ENCODE measurements at places on chromosomes 5 and 9.

DNA sequence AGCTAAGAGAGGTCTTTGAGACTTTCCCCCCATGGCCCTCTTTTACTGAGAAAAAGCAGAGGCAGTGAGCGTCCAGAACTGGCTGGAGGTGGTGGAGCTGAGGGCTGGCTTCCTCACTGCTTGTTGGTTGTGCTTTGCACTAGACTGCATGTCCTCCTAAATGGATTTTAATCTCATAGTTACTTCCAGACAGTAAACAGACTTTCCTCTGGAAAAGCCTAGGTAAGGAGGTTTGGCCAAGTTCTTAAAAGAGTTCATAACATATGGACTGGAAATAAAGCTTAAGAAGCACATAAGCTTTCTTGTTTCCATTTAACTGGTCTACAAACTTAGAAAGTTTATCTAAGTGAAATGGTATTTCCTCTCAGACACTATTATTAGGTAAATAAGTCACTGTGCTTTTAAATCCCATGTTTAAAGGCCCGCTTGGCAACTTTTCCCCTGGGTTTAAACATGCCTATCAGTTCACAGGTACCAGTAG, 2.0 kb downstream of the ASPN start:
- DNase-seq, result no peak

GRCh38 chr5:172859966-172860365, 25.9 kb downstream of the ERGIC1 start:
- DNase-seq, result peak; percentile 31

DNA sequence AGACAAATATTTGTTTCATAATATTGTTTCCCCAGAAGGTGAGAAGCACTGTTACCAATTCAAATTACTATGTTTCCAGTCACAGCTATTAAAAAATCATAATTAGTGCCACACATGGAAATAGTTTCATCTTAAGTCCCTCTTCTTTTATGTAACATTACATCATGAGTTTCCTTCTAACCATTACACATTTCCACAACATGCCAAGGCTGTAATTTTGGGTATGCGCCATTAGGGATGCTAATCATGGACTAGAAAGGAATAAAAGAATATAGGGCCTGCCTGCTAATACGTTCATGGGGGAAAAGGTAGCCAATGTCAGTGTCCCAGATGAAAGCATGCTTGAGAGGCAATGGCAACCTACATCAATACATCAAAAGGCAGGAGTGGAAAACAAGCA, 142.5 kb upstream of the LPAR1 start:
- no peak for DNase-seq

GRCh38 chr5:102713682-102714231, 41.3 kb upstream of the PAM start:
- no peak for DNase-seq

DNA sequence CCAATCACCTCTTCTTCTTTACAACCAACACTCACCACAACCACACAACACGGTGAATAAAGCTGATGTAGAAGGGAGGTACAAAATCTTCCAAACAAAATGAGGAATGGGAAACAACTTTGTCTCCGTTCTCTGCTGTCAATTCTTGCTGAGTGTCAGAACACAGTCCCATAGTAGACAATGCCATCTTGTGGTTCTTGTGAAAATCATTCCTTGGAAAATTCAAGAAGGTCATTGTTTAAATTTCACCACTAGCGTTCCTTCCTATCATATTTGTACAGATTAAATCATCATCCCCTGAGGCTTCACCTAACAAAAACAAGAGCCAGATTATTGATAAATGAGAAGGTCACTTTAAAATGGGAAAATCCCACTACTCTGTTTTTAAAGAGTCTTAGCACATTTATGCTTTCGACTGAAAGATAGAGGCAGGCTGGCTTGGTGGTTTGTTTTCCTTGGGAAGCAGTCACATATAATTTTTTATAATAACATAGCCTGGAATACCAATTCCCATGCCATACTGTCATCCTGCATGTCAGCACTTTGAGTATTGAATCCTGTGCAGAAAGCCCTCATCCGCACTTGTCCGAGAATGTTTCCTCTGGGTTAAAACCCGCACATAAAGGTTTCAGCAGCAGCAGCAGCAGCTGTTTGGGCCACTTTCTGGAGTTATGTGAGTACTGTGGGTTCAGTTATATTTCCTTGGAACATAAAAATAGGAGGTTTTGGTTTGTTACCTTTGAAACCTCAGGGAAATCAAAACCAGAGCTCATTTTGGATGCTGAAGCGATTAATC, 395.0 kb upstream of the SMARCA2 start:
- DNase-seq, result no peak

GRCh38 chr5:1044117-1044516, 35.5 kb downstream of the NKD2 start:
- no peak for DNase-seq

- DNase-seq, result no peak
Observed at GRCh38 chr5:76710991-76711390, 4.9 kb upstream of the F2R start.

DNA sequence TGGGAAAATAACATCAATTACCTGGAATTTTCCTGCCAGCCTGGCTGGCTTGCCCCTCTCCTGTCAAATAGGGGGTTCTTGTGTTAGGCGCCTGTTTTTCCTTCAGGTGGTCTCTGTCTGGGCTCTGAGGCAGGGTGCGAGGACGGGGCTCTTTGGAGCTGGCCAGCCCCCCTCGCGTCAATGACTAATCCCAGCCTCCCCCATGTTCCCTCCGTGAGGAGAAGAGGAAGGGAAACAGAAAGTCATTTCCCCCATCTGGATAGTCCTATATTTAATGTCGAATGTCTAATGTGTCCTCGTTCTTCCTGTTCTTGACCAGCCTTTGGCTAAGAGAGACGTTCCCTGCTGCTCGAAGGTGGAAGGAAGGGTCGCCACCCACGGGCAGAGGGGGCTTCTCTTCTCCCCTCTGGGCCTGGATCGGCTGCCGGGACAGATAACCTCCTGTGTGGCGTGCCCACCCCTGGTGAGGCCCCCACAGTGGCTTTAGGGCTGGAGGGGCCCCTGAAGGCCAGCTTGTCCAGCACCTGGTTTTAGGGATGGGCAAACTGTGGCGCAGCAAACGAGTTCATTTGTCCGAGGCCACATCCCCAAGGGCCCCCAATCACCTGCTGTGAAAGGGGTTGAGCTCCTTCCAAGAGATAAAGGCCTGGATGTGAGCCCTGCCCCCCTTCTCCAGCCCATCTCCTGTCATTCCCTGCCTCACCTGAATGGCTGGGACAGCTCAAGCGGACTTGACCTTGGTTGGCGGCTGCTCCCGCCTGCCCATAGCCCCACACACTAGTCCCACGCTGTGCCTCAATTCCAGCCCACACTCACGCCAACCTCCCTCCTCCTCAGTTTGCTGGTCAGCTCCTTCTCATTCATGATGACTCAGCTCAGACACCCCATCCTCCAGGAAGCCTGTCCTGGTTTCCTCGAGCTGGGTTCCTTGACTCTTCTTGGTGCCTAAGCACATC, 35.9 kb upstream of the UNC5A start:
- DNase-seq, result no peak

DNA sequence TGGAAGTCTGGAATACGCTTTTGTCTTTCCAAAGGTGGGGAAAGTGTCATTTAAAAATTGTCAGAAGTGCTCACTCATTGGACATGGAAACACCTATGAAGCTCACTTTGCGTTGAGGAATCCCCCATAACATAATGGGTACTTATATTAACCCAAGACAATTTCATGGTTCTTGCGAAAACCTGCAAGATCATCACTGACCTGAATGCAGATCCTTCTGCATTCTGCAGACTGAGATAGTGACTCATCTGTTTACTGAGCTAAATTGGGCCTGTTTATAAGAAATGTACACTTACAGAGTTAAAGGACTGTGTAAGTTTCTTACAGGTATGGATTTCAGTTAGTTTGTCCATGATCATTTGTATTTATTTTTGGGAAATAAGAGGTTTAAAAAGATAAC, 153.0 kb downstream of the HMHB1 start:
- DNase-seq, result no peak

- no peak for DNase-seq
Observed at GRCh38 chr9:36074870-36075532, 38.3 kb downstream of the RECK start.

DNA sequence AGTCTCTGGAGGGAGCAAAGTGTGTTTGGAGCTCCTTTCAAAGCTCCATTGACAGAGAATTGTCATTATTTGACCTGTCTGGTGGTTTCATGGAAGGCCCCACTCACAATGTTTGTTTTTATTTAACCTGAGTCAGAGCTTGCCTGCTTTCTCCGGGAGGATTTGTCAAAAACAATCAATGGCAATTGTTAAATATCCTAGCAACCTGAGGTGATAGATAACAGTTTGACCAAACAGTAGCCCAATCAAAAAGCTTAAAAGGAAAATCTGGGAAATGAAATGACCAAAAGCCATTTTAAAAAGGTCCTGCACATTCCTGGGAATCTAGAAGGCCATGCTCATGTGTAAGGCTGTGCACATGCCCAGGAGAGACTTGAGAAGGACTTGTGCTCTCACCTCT, 177.2 kb upstream of the POC5 start:
- DNase-seq, result no peak

DNA sequence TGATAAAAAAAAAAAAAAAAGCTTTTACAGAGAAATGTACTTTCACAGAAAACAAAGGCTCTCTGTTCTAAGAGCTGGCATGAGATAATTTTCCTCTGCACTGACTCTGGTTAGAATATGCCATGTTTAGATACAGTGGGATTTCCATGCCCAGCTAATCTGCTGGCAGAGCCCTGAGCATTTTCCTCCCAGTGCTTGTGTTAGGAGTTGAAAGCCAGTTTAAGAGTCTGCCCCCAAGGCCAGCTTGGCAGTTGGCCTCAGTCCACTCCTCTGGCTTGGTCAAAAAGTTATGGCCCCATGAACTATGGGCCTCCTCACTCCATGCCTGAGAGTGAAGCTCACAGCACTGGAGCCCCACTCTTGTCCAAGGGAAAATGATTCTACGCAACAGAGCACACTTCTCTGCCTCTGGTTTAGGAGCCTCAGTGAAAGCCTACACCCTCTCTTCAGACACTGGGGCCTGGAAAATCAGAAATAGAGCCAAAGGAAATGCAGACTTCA, 21.9 kb downstream of the MOCS2 start:
- DNase-seq, result no peak

DNA sequence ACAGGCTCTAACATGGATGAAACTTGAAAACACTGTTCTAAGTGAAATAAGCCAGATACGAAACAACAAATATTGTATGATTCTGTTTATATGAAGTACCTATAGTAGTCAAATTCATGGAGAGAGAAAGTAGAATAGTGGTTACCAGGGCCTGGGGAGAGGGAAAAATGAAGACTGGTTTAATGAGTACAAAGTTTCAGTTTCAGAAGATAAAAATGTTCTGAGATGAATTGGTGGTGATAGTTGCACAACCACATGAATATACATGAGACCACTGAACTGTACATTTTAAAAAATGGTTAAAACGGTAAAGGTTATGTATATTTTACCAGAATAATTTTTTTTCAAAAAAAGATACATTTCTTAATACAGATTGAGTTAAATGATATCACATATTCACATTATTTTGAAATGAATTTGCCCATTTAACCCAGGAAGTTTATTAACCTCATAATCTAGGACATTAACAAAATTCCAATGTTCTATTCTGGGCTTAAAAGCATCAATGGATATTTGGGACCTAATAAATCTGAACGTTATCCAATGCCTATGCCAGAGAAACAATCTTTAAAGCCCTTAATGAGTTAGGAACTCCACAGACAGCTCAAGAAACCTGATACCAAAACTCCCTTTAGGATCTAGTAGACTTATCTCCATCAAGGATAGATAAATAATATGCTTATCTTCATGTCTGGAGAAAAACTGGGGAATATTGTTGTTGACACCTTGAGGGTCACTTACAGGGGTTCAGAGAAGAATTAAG, 521.3 kb downstream of the EFNA5 start:
- DNase-seq, result no peak

GRCh38 chr5:145981589-145982571, 45.5 kb downstream of the SH3RF2 start:
- peak; percentile 55 for DNase-seq

DNA sequence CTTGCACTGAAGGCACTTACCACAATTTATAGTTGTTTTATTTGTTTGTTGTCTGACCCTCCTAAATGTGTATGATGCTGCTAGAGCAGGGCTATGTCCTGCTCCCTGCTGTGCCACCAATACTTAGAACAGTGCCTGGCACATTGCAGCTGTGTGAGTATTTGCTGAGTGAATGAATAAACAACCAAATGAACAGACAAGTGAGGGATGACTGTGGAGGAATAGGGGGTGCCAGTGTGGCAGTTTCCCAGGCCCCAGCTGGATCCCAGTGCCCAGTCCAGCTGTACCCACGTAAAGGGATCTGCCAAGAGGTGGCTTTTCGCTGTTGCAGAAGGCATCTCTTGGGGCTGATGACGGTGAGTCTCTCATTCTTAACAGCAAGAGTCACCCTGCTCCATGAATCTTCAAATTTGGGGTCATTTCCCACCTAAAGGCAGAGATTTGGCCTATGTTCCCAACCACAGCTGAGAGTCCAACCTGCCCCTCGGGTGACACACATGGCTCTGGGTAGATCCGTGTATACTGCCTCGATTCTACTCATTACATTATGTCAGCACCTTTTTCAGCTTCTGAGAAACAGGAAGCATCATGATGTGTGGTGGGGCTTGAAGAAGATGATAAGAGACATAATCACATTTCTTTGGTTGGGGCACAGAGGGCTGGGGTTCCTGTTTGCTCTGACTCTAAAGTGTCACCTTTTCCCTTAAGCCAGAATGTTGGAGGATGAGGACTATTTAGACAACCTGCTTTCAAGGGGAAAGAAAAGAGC, 14.3 kb downstream of the IL5 start:
- DNase-seq, result no peak

GRCh38 chr5:14171621-14172020, 28.5 kb downstream of the TRIO start:
- no peak for DNase-seq

- no peak for DNase-seq
Observed at GRCh38 chr5:115767424-115767823, 49.0 kb downstream of the CDO1 start.

GRCh38 chr5:131684595-131684994, 49.6 kb upstream of the RAPGEF6 start:
- DNase-seq, result no peak

- no peak for DNase-seq
Observed at GRCh38 chr5:132012371-132013005, 1.0 kb upstream of the ACSL6 start.

GRCh38 chr5:132369007-132369473, 470 bp upstream of the SLC22A5 start:
- no peak for DNase-seq

All from NCI-H2029 (cell line).